AG10803 (cell line): ENCODE measurements at places on chromosomes 2 and 18.

DNA sequence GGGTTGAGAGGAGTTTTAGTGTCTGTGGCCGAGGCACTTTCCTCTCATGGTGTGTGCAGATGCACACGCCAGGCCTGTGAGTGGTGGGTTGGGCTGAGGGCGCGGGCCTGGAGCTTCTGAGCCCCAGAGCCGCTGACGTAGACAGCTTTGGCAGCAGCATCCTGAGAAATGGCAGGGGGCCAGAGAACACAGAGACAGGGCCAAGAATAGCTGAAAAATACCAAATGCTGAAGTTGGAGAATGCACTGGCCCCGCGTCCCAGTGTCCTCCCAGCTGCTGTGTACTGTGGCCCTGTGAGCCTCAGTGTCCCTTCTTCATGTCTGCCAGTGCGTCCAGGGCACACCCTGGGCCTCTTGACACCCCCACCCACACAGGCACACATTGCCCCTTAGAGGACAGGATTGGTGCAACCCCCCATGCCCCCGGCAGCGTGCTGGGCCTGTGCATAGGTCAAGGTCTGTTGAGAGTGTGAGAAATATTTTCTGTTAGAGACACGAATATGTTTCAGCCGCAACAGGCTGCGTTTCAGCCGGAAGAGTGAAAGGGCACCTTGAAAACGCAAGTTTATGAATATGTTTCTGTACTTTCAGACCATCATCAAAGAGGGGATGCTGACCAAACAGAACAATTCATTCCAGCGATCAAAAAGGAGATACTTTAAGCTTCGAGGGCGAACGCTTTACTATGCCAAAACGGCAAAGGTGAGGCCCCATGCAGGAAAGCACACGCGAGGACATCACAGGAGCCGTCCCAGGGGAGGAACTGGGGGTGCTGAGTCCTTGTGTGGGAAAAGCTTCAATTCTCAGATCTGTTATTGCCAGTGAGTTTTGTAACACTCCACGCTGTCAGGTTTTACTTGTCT, 33.6 kb downstream of the DGKD start:
- peak; percentile 88 for DNase-seq

DNA sequence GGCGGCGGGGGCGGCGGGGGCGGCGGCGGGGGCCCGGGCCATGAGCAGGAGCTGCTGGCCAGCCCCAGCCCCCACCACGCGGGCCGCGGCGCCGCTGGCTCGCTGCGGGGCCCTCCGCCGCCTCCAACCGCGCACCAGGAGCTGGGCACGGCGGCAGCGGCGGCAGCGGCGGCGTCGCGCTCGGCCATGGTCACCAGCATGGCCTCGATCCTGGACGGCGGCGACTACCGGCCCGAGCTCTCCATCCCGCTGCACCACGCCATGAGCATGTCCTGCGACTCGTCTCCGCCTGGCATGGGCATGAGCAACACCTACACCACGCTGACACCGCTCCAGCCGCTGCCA, 644 bp downstream of the ONECUT2 start:
- no peak for DNase-seq

GRCh38 chr2:197145471-197146056, 165.0 kb downstream of the ANKRD44 start:
- DNase-seq = no peak

DNA sequence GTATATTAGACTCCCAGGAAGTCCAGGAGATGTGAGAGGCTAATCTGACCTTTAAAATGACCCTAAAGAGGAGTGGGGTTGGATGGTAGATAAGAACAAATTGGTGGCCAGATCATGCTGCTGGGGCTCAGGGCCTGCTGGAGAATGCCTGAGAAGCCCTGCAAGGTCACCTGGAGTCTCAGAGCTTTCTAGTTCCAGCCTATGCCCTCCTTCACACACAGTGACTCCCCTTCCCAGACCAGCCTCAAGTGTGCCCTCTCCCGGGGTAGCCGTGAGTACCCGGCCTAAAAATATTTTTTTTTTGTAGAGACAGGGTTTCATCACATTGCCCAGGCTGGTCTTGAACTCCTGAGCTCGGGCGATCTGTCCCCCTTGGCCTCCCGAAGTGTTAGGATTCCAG, 44.2 kb upstream of the FZD5 start:
- no peak for DNase-seq

DNA sequence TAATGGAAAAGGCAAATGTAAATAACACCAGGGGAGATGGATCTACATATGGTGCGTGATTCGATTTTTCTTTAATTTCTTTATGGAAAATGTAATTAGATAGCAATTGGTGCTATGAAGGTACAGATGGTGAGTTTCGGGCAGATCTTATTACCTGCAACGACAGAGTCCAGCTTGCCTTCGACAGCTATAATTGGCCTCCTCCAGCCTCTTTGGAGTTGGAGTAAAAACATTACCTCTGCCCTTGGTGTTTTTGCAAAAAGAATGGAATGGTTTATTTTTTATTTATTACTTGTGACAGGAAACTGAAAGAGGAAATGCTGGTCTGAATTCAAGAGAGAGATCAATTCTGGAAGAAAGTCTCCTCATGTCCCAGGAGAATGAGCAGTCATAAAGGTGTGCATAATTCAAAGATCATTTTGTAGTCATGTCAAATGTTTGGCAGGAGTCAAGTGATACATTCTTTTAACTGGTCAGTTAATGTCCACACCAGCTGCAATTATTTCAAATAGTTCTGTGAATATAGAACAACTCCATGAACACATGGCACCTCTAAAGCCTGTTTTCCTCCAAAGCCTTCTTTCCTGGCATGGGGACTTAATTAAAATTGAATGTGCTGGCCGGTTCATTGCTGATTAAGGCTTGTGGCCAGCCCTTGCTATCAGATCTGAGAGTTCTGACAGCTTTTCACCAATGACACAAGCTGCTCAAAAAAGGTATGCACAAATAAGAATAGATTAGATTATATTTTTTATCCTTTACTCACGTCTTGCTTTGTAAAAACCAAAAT, 46.9 kb upstream of the KCNH7 start:
- no peak for DNase-seq

DNA sequence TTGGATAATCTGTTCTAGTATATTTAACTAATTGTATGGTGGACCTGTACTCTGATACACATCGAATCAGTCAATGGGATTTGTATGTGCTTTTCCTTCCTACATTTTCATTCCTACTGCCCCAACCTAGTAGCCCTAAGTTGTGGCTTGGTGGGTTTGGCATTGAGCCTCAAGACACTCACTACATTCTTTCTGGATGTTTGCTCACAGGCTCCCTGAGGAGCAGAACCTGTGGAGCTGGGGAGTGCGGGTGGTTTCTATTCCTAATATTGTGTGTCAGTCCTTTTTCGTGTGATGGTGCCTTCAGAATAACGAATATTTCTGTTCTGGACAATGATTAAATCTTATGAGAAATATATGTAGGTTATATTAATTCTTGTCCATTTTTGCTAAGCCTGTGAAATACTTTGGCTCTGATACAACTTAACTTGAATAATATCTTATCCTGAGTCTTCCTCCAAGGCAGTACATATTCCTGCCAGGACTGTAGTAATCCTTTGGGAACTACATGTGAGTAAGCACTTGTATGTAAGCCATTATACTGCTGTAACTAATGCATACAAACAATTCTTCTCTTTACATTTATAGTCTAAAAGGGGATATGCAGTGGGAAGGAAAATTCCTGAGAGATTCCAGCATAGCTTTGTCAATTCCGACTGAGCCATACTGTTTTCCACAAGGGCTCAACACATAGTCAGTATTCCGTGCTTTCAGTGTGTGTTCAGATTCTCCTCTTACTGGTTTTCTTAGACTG, 150.6 kb downstream of the AGPS start:
- DNase-seq = peak; percentile 84

- no peak for DNase-seq
Measured at GRCh38 chr2:24021122-24021998, 11.5 kb downstream of the MFSD2B start.

GRCh38 chr2:121791290-121791689, 35.8 kb downstream of the TSN start:
- DNase-seq = no peak

- DNase-seq = no peak
Measured at GRCh38 chr2:230896346-230897115, 28.5 kb downstream of the GPR55 start.

DNA sequence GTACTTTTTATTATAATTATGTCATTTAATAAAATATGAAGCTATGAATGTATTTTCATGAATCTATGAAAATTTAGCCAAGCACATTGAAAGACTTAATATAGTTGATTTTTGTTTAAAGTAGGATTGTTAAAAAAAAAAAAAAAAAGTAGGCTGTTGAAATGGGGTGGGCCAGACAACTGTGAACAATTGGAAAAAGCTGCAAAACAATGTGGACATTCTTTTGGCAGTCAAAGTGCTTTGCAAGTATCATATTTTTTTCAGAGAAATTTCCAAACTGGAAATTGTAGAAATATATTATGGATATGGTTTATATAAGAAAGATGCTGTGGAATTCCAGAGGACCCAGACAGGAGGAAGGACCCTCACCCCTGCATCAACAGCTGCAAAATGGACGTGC, 82.1 kb downstream of the ETAA1 start:
- DNase-seq = no peak

DNA sequence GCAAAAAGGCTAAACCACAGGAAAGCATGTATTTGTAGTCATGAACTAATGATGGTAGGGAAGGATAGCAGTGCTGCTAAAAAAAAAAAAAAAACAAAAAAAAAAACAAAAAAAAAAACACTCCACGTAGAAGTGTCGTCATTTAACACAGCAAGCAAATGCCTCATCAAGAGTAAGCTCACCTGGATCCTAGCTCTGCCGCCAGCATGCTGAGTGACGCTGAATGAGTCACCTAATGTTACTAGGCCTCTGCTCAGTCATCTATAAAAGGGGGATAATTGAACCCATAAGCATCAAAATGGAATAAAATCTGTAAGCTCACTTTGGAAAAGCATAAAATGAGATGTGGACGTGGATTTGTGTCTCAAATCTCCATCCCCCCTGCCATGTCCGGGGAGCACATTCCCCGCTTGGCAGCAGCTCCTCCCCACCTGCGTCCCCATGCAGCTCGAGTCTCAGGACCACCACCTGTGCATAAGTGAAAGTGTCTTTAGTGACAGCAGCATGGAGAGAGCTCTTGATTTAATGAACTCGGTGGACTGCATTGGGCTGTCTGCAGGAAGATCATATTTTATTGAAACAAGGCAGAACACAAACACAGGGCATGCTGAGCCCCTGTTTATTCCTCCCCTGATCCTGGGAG, 427.5 kb downstream of the LRATD1 start:
- DNase-seq = no peak

- DNase-seq = peak; percentile 37
Measured at GRCh38 chr18:58887613-58887963, 22.9 kb downstream of the ZNF532 start.

GRCh38 chr18:50973367-50974126, 5.7 kb downstream of the ELAC1 start:
- DNase-seq = peak; percentile 57

DNA sequence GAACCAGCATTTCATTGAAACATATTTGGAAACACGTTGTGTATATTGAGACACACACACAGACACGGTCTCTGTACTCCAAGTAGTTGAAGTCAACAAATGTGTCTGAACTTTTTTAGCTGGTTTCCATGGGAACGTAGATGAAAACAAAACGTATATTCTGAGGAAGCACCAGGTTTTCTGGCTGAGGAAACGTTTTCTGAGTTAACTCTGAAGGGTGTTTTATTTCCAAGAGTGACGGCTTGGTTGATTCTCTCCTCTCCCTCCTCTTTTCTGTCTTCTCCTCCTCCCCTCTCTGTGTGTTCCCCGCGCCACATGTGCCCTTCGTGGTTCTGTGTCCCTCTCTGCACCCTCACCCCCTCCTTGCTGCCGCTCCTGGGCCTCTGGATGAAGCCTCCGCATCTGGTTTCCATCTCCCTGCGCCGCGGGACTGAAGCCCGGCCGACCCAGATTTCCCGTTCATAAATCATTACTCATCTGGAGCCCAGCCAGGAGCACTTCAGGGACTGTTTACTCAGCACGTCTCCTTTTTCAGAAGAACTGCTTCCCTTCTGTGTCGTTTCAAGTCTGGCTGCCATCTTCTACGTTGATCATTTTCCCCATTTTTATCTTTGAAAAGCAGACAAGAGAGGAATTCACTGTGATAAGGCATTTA, 122.7 kb downstream of the COL6A3 start:
- DNase-seq = peak; percentile 98

GRCh38 chr2:168454737-168455644, 1.1 kb upstream of the CERS6 start:
- no peak for DNase-seq

DNA sequence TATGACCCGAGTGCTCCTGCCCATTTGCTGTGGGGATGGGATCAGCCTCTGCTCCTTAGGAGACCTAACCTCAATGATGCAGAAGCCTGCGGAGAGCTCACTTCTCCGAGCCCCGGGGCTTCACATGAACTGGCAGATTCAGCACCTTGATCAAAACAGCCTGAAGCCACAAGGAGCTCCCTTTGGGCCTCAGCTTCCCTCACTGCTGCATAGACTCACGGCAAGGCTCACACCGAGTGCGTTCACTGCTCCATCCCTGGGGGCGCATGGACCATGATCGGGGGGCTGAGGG, 33.0 kb downstream of the CRACDL start:
- no peak for DNase-seq

DNA sequence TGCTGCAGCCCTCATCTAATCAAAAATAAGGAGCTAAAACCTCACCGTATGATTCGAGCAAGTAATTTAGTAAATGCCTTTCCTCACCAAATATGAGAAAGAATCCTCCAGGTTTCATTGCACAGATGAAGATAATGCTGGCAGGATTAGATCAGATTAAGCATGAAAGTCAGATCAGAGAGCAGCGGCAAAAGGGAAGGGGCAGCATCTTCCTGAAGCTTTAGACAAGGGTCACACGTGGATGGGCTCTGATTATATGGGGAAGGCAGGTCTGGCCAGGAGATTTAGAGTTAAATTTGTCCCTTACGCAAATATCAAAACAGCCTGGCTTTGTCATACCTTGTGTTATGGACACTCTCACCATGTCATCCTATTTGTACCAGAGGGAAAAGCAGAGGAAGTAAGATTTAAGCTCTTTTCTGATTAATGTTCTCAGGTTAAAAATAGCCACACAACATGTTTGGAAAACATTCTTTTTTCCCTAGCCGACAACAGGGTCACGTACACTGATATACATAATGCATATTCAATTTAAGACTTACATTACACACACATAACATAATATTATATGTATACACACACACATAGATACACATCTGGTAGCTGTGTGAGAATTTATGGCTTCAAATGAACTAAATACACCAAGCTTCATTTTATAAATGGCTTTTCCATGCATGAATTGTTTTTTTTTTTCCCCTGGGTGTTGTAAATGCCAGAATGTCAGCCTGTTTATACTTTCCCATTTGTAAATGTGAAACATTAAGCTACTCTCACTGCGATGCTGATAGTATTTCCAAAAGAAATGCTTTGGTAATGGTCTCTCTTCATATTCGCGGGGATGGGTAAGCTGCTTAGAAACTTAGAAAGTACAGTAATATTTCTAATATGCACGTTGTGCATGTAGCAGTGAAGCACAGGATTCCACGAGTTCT, 196.3 kb upstream of the SIX3 start:
- no peak for DNase-seq

GRCh38 chr2:191180276-191180675, 29.5 kb upstream of the STAT4 start:
- no peak for DNase-seq

GRCh38 chr2:45754131-45755010, 102.9 kb downstream of the PRKCE start:
- DNase-seq = no peak
